ENCODE measurements at places on chromosomes 11 and 22.

DNA sequence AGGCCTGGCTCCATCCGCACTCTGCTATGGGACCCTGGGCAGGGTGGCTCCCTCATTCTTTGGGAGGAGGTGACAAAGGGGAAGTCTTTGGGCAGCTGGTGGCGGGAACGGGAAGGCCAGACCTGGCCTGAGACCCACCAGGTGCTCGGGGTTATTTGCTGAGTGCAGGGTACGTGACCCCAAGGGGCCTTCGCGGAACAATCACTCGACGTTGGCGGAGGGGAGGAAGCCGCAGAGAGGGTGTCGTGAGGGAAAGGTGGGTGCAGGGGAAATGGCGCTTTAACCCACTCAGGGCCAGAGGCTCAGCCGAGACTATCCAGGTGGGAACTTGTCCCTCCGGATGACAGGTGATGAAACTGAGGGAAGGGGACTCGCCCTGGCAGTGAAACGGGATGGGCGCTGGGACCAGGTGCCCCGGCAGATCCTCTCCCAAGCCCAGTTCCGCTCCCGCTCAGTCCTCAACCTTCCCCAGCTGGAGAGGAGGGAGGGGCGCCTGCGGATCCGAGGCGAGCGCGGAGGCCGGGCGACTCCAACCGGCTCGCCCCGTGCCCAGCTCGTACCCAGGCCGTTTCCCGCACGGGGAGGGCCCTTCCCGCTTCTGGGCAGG is 911 bp downstream of the A4GALT start:
- no peak for DNase-seq

- DNase-seq: no peak
These were observed 187.1 kb upstream of the DDI1 start for GRCh38 chr11:103849366-103849765.

- no peak for DNase-seq
These were observed 9.1 kb downstream of the POLD4 start for GRCh38 chr11:67344264-67344663.

- DNase-seq: no peak
These were observed 21.3 kb downstream of the CBX7 start for GRCh38 chr22:39130892-39131855.

DNA sequence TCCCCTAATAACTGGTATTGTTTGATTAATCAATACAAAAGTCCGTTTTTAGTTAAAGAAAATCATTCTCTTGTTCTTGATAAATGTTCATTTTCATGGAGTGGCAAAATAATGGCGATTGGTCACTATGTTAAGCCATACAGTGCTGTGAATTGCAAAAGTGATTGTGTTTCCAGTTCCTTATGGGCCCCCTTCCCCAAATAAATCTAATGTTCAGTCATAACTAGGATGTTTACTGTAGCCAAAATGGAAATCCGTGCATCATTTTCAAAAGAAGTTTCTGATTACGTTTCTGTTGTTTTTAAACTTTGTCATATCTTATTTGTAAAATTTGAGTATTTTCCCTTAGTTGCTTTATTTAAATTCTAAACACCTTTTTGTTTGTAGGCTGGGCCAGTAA is 845 bp downstream of the RBM7 start:
- DNase-seq: peak; percentile 28

DNA sequence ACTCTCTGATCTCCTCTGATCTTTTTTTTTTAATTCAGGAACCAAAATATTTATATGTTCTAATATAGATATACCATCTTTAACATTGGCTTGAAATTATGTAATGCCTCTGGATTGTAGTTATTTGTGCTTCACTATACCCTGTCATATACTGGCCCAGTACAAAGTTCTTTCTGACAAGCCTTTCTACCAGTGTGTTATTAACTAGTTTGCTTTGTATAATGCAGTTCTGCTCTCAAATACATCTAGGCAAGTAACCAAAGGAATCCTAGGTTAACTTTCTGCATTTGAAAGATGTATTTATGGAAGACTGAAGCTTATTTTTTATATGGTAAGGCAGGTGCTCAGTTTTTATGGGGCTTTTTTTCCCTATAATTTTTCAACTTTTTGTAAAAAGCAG is 36.1 kb downstream of the ARHGEF12 start:
- DNase-seq: no peak

- no peak for DNase-seq
These were observed 33.0 kb upstream of the NARS2 start for GRCh38 chr11:78607696-78608095.

DNA sequence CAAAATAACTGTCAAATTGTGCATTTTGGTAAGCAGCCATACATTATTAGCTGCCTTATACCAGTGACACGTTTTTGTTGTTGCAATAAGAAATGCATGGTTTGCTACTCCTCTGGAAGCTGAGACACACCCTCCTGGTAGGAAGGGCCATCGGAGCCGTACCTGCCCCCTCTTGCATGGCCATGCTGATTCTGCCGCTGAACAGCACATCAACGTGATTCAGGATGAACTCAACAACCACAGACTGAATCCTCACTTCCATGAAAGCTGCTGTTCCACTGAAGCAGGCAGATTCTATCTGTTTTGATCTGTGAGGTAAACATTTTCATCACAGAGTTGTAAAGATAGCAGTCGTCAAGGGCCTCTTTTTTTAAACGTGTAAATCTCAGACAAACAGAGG is 38.6 kb upstream of the TP53AIP1 start:
- DNase-seq: no peak

- DNase-seq: no peak
These were observed 210.6 kb downstream of the SWAP70 start for GRCh38 chr11:9874466-9874865.

DNA sequence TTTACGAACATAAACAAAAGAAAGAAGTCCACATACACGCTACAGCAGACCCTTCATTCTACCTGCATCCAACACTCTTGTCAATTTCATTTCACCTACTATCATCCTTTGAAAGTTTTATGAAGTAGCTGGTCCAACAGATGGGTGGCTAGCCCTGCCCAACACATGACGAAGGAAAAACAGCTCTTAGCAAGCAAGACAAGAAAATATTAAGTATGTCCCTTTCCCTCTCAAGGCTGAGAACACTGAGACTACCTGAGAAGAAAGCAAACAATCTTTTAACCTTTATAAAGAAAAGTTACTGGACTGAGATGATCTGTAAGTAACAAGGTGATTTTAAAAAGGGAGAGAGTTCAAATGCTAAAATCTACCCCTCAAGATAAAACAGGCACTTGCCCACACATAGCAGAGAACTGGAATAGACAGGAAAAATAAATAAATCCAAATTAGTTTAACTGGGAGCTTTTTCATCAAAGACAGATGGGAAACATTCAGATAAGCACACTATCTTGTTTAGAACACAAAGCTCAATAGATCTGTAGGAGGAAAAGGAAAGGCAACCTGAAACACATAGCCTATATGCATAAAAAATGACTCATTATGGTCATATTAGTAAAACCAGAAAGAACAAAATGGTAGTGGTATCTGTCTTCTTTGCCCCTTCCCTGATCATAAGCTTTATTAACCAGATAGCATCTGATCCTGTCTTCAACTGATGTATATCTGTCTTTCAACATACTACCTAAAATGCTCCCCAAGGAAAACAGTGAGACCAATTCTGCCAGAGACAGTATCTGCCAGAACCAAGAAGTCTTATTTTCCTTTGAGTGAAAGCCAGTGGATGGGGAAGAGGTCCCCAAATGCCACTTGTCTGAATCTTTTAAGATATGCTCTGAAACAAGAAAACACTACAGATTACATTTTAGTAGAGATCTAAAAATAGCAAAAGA is 104.3 kb downstream of the MRTFA start:
- no peak for DNase-seq

DNA sequence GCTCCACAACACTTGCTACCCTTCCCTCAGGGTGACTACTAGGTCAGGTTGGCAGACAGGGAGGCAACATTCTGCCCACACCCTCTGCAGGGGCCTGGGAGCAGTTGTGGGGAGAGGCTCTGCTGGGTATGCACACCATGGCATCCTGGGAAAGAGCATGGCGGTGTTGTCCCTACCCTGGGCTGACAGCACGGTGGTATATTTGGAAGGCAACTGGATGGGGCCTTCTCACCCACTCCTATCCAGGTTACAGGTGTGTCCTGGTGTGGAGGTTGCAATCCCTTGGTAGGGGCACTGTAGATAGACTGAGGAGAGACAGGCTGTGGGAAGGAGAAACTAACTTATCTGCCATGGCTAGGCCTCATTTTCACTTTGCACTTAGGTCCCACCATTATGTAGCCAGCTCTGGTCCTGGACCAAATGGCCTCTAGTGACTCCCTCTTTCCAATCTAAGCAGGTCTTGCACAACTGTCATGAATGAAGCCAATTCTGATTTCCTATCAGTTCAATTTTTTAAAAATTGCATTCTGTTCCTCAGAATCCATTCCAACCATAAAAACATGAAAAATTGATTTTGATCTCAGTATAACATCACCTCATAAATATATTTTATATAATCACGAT is 54.0 kb upstream of the CD44 start:
- DNase-seq: no peak

DNA sequence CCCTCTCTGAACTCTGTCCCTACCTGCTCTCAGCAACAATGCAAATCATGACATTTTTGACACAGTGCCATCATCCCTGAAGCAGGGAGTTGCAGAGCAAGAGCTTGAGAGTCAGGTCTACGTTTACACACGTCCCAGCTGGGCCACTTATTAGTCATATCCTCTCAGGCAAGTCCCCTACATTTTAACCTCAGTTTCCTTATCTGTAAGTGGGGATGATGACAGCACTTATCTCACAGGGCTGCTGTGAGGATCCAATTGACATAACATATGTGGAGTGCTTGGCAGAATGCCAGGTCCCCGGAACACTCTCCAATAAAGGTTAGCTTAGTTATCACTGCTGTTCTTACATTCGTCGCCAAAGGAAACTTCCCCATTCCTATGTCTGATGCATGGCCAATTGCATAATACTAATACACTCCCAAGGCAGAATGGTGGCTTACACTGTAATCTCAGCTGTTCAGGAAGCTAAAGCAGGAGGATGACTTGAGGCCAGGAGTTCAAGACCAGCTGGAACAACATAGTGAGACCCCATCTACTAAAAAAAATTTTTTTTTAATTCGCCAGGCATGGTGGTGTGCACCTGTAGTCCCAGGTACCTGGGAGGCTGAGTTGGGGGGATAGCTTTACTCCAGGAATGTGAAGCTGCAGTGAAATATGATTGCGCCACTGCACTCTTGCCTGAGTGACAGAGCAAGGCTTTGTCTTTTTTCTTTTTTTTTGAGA is 16.6 kb downstream of the ASCC2 start:
- peak; percentile 92 for DNase-seq

DNA sequence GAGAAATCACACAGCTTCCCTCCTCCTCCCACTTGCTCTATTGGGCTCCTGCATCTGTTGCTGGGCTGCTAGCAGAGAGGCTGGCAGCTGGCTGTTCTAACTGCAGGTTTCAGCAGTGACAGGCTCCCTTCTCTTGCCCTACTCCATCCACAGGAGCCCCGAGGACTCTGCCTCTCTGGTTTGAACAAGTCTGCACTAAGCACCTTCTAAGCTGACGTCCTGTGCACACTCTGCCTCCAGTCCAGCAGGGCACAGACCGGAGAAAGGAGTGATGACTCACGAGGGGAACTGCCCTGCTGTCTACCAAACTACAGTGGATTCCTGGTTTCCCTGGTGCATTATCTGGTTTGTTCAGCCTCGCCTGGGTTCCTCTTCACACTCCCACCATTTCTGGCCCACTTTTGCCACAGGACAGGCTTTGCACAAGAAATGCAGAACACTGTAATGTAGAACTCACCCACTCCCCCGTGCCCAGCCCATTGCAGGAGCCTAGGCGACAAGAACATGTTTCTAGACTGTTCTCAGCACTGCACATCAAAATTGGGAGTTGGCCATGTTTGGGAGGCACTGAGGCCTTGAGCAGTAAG is 26.0 kb downstream of the IL10RA start:
- peak; percentile 9 for DNase-seq

DNA sequence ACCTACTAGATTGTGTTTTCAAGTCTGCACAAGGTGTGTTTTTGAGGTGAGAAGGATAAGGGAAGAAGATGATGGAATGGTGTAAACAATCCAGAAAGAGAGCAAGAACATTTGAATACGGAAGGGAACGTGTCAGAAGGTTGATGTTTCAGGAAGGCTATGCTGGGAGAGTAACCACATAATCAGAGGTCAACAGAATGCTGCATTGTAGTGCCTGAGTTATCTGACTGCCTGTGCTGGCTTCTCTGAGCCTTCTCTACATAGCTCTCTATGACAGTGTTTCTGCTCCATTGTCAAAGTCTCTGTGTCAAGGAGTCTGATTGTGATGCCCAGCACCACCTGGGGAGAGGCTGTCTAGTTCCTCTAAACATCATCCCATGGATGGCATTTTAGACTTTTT is 74.1 kb downstream of the CYB5R2 start:
- no peak for DNase-seq

DNA sequence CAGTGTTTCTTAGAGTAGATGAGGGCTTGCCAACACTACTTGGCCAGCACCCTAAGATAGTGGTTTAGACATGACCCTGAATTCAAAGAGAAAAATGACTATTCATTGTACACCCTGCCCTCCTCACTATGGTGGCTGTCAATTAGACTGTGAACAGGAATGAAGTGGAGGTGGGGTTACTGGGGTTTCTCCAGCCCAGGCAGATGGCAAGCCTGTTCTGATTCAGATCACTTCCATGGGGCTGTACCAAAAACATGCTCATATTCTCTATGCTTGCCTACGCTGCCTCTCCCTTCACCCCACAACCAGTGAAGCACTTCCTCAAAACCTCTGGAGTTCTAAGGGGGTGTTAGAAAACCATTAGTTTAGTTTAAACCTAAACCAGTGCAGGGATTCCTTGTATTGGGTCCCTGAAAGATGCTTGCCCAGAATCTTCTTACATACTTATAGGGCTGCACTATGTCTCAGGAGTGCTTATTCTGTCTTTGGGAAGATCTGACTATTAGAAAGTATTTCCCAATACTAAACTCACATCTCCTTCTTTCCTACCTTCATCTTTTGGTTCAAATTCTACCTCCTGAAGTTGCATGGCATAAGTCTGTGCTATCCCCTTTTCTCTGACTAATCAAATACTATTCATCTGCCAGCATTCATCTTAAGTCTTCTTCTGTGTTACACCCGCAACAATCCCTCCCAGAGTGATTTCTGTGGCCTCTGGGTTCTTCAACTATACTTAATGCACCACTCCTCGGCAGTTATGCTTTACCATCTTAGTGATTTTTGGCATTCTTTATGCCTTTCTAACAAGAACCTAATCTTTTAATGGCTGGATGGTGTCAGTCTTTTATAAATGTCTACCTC is 71.8 kb downstream of the ATG16L2 start:
- no peak for DNase-seq

DNA sequence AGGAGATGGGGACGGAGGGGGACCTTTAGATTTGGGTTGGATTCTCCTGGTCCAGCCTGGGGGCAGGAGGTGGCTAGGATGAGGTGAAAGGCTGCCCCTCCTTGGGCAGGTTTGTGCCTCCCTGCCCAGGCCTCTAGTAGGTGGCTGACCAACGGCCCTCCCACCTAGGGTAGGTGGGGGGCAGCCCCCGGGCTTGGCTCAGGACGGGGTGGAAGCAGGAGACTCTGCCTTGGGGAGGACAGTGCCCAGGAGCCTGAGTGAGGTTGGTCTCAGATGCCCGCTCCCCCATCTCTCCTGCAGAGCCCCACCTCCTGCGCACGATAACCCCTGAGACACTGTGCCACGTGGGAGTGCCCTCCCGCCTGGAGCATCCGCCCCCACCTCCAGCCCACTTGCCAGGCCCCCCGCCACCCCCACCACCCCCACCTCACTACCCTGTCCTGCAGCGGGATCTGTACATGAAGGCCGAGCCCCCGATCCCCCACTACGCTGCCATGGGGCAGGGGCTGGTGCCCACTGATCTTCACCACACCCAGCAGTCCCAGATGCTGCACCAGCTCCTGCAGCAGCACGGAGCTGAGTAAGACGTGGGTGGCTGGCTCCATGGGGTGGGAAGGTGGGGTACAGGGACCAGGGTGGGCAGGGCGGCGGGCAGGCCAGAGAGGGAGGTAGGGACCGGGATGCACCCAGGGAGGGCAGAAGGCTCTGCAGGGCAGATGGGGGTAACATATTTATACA is 17.7 kb downstream of the MYRF start:
- no peak for DNase-seq

All from erythroblast (primary cell).